ENCODE measurements at places on chromosomes 4 and X. TPM values are rescaled to one million over a fixed set of nuclear protein-coding genes. Genes with fewer than 3 reads are reported as not detected.

EDA gene
- 14.9 TPM for total RNA-seq

GRCh38 chr4:36737691-36738090 is 456.3 kb downstream of the DTHD1 start:
- DNase-seq, result no peak

- no peak for DNase-seq
Observed at GRCh38 chr4:25608644-25609043, 47.0 kb upstream of the SLC34A2 start.

DNA sequence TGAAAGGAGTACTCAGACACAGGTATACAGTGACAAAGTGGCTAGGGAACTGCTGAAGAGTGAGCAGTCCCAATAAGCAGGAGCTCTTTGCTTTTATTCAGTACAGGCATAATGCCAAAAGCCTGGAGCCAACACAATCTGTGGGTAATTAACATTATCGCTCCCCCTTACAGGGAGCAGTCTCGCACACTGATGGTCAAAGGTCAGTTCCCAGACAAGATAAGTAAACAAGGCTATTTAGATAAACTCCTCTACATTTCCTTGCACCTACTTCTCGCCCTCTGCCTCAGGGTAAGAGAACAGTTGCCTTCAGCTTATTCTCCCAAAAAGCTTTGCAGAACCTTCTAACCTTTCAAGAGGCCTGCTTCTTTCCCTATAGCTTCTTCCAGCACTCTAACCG is 73.9 kb upstream of the TAF9B start:
- DNase-seq, result no peak

GRCh38 chr4:8328456-8328855 is 58.9 kb downstream of the HTRA3 start:
- no peak for DNase-seq

DNA sequence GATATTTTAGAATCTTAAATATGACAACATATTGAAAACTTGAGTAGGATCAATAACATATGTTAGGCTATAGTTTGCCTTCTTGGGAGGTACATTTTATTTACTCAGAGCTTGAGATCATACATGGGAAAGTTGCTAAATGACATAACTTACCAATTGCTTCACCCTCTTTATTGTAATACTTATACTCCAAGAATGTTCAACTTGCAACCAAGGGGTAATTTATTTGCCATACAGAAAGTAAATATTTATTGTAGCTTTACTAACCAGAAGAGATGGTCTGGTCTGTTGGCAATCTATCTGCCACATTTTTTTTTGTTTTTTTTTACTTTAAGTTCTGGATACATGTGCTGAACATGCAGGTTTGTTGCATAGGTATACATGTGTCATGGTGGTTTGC is 426.6 kb downstream of the ARHGAP24 start:
- no peak for DNase-seq

DNA sequence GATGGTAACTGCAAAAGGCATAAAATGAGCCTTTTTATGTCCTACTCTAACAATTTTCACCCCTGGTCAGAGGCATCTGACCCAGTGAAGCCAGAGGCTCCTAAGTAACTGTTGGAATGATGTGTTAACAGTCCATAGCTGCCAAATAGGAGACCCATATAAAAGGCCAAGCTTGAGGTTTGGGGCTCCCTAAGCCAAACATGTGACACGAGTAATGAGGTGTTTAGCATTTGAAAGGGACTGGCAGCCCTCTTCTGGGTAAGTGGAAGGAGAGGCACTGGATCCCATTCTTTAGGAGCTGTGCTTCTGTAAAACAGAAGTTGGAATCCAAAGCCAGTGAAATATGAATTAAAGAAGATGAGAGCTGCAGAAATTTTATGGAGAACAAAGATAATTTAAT is 100.6 kb upstream of the PNPLA4 start:
- DNase-seq, result no peak

GRCh38 chrX:118418811-118419251 is 72.9 kb downstream of the WDR44 start:
- DNase-seq, result no peak

- DNase-seq, result no peak
Observed at GRCh38 chr4:53682908-53683307, 91.6 kb upstream of the LNX1 start.

All from right atrium auricular region (tissue), 2 donors.